Fibroblast of villous mesenchyme (primary cell): ENCODE measurements at places on chromosomes 1 and 21. TPM values are rescaled to one million over a fixed set of nuclear protein-coding genes. Genes with fewer than 3 reads are reported as not detected.
A peak's percentile ranks its signal among the peaks of the same experiment; 100 is the strongest.

DNA sequence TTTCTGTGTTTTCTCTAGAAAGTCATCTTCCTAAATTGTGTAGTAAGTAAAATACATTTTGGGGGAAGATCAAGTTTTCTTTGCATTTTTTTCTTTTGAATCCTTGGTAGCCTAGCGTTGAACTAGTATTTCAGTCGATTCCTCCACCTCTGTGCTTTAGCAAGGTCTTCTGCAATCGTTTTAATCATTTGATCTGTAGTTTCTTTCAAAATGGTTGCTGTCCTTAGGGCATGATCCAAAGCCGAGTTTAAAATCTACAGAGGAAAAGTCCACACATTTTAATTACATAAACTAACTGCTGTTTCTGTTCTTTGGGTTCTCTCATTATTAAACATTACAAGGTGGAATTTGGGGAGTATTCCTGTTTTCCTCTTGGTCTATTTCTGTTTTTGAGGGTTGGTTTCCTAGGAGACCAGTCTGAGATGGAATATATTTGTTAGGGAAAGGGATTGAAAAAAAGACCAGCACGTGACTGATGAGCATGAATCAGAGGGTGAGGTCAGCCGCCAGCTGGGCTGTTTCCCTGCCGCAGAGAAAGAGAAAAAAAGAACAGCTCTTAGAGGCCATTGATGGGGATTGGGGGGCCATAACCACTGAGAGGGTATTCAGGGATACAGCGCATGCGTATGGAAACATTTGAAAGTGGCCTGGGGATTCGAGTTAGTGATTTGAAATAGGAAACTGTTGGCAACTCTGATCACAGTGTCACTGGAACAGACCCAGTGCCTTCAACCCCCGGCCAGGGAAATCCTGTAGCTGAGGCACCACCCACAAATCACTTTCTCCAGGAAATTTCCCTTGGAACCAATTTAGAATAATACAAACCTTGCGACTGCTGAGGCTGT, 40.6 kb downstream of the AKNAD1 start:
- peak; percentile 93 for DNase-seq

- DNase-seq, result no peak
Measured at GRCh38 chr1:175673371-175674150, 69.8 kb downstream of the TNR start.

GRCh38 chr1:198913667-198914066, 274.8 kb downstream of the PTPRC start:
- peak; percentile 85 for DNase-seq

Gene PTPRC
- 0.64 and 3.5 TPM in 2 replicates for total RNA-seq

DNA sequence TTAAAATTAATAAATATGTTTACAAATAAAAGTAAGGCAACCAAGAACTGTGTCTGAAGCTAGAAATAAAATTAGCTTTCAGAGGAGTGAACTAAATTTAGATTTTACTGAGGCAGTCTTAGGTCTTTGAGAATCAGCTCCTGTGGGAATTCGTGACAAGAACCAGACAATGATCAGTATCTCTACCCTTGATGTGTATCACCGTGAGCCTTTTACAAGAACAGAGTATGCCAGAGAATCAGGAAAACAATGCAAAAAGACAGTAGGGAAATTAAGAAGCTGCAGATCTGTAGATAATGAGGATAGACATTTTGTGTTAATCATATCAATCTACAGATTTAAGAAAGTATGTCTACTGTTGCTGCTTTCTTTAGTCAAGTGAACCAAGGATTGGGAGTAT, 351.0 kb downstream of the COL11A1 start:
- DNase-seq, result no peak

GRCh38 chr1:110525249-110525595, 6.2 kb upstream of the KCNA10 start:
- DNase-seq, result no peak
